ENCODE measurements at places on chromosomes 1 and 21. TPM values are rescaled to one million over a fixed set of nuclear protein-coding genes. Genes with fewer than 3 reads are reported as not detected.

OR2AK2 gene
- polyA plus RNA-seq = not detected

FCER1A gene
- 20.8 TPM for polyA plus RNA-seq

MCOLN2 gene
- polyA plus RNA-seq = 1.4 TPM

DENND2C gene
- 21.4 TPM for polyA plus RNA-seq

KAZN gene
- 32.0 TPM for polyA plus RNA-seq

PPFIA4 gene
- polyA plus RNA-seq = 0.84 TPM

OR6N1 gene
- polyA plus RNA-seq = not detected

CATSPERE gene
- 0.39 TPM for polyA plus RNA-seq

OR2T35 gene
- not detected for polyA plus RNA-seq

COL9A2 gene
- polyA plus RNA-seq = 0.54 TPM

SPOCD1 gene
- 0.13 TPM for polyA plus RNA-seq

SHE gene
- 2.1 TPM for polyA plus RNA-seq

TDRD5 gene
- polyA plus RNA-seq = 0.48 TPM

MROH9 gene
- polyA plus RNA-seq = not detected

RGSL1 gene
- polyA plus RNA-seq = 0.14 TPM

FAM151A gene
- polyA plus RNA-seq = 0.24 TPM

LY9 gene
- 0.73 TPM for polyA plus RNA-seq

KLHDC8A gene
- 8.0 TPM for polyA plus RNA-seq

CACNA1E gene
- 0.01 TPM for polyA plus RNA-seq

BGLAP gene
- 0.41 TPM for polyA plus RNA-seq

RNPEP gene
- polyA plus RNA-seq = 45.3 TPM

ITGB3BP gene
- 17.1 TPM for polyA plus RNA-seq

C1orf232 gene
- not detected for polyA plus RNA-seq

PPM1J gene
- polyA plus RNA-seq = 2.8 TPM

SAMSN1 gene
- 0.83 TPM for polyA plus RNA-seq

ZC3H12A gene
- polyA plus RNA-seq = 25.3 TPM

ACTA1 gene
- 0.35 TPM for polyA plus RNA-seq

DNAJC28 gene
- 1.2 TPM for polyA plus RNA-seq

A3GALT2 gene
- polyA plus RNA-seq = 0.04 TPM

GPATCH2 gene
- 3.0 TPM for polyA plus RNA-seq

Data from esophagus (tissue), 2 donors.